Activated CD4-positive, alpha-beta memory T cell treated with anti-CD3 and anti-CD28 coated beads for 36 hours (primary cell): ENCODE measurements at places on chromosomes 7 and 10.

GRCh38 chr10:70286616-70287015 is 2.8 kb upstream of the NPFFR1 start:
- no peak for DNase-seq

- no peak for DNase-seq
Measured at GRCh38 chr10:72126184-72126871, 38.0 kb upstream of the SPOCK2 start.

GRCh38 chr10:5840314-5841307 is 27.4 kb upstream of the GDI2 start:
- no peak for DNase-seq

DNA sequence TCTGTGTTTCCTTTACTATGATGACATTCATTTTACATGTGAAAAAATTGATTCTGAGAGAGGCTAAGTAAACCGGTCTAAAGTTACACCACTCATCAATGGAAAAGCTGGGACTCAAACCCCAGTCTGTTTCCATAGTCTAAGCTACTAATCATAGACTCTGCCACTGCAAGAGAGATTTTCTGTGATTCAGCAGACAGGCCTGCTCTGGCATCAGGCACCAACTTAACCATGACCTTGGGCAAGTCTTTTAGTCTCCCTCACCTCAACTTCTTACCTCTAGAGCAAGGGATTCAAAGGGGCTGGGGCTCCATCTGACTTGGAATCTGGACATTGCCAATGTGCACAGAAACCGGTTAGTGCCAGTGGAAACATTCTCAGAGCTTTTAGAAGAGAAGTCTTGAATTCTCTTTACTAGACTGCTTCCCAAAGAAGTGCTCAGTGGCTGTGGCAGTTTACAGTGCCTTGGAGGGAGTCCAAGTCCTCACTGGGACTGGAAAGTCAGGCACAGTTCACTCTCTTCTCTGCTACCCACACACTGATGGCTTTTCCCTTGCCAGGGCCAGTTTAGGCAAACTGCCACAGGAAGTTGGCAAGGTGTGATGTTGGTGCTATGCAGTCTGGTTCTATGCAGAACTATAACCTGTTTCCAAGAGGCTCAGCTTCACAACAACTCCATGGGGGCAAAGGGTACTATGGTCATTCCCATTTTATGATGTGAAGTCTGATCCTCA is 4.5 kb upstream of the BLNK start:
- no peak for DNase-seq

DNA sequence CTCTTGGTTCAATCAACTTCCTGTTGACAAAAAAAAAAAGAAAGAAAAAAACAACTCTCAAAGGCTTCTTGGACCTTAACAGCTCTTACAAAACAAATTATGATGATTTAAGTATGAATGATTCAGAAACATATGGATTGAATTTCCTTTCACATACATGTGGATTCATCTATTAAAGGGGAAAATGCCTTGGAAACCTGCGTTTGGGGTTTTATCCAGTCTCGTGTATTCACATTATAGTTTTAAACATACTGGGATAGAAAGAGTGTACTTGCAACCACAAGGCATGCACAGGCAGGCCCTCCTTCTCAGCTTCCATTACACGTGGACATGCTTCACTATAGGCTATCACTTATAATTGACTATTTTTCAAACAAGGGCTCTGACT is 286.7 kb downstream of the INHBA start:
- DNase-seq: no peak
